ENCODE measurements at places on chromosomes 3 and 15.

DNA sequence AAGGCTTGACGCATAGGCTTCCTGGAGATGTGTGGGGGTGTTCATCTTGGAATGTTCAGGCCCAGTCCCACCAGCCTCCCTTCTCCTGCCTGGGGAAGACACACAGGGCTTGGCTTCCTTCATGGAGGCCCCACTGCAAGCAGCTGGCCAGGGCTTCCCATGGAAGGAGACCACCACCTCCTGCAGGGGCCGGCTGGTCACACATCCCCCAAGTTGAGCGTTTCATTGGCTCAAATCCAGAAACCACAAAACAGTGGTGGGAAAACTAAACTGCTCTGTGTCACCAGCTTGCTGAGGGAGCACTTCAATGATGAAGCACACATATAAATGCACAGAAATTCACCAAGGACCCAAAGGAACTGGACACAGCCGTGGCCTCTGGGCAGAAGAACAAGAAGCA lies 8.3 kb downstream of the IQSEC1 start:
- DNase-seq, result no peak

DNA sequence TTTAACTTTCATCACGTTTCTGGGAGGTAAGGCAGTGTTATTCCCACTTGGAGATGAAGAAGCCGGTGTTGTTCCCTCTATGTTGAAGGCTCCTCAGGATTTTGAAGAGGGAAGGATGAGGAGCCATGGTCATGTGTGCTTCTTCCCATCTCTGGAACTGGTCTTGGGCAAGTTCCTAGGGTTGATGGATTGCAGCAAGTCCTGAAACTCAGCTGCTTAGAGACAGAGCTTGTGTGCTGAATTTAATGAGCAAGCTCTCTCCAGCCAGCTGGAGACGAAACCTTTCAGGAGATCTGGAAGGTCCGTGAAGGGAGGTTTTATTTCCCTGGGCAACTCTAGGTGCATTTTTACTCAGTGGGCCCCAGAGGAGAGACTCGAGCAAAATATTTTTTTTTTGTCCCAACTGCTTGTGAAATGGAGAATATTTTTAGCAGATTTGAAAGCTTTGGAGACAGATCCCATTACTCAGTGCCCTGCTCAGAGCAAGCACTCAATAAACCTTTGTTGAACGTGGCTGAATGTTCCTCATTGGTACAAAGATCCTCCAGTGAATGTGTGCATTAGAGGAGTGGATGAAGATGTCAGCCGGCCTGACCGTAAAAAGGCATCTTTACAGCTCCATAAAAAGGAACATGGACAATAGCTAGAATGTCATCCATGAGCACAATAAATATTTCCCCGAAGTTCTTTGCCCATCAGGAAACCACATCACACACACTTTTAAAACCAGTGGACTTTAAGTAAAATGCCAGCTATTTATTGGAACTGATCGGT lies 55.6 kb upstream of the RGMA start:
- DNase-seq, result no peak

DNA sequence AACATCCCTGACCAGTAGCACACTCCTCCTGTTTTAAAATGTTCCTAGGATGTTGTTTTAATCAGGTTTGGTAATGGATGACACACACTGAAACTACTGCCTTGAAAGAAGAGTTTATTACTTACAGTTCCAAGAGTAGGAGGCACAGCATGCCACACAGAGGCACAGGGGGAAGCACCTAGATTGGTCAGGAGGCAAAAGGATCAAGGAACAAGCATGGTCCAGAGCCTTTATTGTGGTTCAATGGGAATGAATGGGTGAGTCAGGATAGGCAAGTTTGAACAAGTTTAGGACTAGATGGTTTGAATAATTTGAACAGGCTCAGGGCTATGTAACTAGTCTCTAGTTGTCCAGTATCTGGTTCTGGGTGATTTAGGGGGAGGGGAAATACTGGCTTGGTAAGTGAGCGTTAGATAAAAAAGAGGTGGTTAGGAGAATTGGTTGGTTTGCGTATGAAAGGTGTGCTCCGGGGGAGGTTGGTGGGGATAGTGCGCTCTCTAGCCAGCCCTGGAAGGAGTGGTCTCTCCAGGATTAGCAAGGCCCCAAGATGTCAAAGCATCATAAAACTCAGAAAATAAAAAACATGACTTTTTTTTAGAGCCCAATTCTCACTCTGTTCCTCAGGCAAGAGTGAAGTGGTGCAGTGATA lies 35.1 kb downstream of the TMOD3 start:
- DNase-seq, result no peak

DNA sequence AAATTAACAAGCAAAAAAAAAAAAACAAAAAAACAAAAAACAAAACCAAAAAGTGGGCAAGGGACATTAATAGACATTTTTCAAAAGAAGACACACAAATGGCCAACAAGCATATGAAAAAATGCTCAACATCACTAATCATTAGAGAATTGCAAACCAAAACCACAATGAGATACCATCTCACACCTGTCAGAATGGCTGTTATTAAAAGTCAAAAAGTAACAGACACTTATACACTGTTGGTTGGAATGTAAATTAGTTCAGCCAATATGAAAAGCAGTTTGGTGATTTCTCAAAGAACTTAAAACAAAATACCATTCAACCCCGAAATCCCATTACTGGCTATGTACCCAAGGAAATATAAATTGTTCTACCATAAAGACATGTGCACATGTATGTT lies 222.4 kb upstream of the CD96 start:
- DNase-seq, result no peak

- no peak for DNase-seq
Observed at GRCh38 chr15:77724715-77725114, 92.0 kb upstream of the LINGO1 start.

- DNase-seq, result no peak
Observed at GRCh38 chr3:172622916-172623700, 87.8 kb downstream of the NCEH1 start.

GRCh38 chr3:37765591-37766488 lies 95.8 kb upstream of the CTDSPL start:
- DNase-seq, result no peak

DNA sequence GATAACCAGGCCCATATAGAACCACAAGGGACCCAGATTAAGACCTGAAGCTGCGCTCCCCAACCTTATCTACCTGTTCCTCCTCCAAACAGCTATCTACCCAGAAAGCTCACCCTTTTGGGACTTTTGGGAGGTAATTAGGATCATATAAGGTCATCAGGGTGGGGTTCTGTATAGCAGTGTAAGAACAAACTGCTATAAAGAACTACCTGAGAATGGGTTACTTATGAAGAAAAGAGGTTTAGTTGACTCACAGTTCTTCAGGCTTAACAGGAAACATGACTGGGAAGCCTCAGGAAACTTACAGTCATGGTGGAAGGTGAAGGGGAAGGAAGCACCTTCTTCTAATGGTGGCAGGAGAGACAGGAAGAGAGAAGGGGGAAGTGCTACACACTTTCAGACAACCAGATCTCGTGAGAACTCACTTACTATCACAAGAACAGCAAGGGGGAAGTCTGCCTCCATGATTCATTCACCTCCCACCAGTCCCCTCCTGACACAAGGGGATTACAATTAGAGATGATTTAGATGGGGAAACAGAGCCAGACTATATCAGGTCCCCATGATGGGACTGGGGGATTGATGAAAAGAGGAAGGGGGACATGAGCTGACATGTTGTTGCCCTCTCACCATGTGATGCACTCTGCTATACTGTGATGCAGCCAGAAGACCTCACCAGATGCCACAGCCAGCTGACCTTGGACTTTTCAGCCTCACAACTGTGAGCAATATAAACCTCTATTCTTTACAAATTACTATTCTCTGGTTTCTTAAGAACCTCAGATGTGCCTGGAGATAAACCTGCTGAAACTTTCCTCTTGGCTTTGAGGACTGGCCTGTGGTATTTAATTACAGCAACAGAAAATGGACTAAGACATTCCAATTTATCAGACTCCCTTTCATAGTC lies 15.3 kb upstream of the FMN1 start:
- DNase-seq, result no peak

DNA sequence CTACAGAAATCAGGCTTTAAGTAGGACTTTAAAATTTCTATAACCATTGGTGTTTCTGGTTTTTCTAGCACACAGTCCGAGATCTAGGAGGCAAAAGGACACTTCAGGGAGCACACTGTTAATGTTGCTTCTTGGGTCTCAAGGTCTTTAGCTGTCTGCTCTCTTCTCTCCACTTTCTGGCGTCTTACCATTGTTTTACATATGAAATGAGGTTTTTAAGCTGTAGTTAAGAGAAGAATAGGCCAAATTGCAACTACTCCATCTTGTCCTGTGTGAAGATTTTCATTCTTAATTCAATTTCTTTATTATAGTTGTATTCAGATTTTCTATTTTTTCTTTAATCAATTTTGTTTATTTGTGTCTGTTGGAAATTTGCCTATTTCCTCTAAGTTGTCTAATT lies 151.4 kb downstream of the WNT7A start:
- DNase-seq, result no peak

DNA sequence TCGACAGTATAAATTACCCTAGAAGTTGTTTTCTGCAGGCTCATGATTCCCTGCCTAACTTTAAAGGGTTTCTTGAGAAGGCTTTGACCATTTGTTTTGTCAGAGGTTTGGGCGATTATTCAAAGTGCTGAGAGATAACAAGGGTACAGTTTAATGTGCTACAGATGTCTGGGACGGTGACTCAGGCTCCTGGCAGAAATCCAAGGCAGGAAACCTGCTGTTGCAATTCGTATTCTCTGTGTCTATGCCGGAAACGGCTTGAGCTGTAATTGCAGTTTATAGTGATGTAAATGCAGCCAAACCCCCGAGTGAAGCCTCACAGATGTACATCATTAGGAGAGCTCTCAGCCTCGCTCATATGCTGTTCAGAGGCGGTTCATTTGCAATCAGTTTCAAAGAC lies 65.6 kb downstream of the SYNPR start:
- no peak for DNase-seq

DNA sequence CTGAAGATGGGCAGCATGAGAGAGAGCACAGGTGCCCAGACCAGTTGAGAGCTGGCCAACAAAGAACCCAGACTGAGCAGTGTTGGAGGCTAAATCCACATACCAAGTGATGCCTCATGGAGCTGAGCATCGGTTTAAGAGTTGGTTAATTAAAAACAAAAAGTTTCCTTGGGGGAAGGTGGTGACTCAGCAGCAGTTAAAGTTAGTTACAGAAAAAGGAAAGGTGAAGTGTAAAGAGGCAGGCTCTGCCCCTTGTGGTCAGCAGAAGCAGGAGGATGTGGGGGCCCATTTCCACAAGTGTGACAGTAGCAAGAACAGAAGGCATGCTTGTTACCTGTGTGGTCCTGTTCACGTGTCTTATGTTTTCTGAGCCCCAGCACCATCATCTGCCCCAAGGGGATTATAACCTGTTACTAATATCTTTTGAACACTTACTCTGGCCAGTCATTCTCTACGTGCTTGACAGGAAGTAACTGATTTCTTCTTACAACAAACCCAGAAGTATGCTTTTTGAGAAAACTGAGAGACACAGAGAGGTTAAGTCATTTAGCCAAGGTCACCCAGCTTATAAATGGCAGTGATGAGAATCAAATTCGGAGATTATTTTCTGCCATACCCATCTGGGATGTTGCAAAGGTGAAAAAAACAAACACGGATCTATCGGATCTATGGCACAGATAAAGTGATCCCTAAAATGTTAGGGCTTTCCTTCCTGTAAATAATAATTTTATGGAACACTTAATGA lies 91.0 kb downstream of the EPHB1 start:
- DNase-seq, result no peak

GRCh38 chr15:60520013-60520824 lies 41.3 kb upstream of the ICE2 start:
- no peak for DNase-seq

DNA sequence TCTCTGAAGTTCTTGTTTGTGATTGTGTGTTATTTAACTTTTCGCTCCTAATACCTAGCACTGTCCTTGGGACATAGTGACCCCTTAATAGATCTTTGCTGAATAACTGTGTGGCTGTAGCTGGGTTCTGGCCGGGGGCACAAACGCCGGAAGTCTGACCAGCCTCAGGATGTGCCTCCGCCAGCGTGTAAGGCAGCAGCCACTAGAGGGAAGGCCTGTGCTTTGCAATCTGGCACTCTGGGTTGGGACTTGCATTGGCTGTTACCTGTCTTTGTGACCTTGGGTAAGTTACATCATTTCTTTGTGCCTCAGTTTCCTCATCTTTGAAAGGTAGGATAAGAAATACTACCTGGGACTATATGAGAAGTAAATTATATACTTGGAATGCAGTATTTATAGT lies 158.7 kb downstream of the GHSR start:
- DNase-seq, result no peak

- DNase-seq, result no peak
Observed at GRCh38 chr15:92339361-92339760, 54.3 kb upstream of the ST8SIA2 start.

DNA sequence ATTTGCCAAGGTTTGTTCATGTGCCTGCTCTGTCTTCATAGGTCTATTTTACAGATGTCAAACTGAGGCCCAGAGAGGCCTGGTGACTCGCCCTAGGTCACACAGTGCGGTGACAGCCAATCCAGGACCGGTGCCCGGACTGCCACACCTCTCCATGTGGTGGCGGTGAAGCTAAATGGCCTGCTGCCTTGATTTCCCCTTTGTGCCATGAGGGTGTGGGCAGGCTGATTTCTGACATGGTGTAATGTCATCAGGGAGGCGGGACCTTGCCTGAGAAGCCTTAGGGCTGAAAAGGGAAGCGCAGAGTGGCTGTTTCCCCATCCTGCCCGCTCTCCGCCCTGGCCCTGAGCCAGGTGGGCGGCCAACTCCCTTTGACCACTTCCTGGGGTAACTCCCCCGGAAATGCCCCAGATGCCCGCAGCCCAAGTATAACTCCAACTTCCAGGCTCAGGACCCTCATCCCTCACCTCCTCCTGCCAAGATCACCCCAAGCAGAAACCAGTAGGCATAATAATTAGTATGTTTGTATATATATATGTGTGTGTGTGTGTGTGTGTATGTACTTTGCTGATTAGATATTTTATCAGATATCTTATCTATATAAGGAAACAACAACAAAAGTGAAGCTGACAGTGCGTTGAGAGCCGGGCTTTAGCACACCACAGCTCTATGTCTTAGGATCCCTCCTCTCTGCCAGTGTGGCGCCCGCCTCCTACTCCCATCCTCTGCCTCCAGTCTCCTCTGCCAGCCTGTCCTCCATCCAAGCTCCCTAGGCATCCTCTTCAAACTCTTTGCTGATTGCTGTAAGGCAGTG lies 63.9 kb downstream of the IQSEC1 start:
- no peak for DNase-seq

GRCh38 chr3:193998123-193998448 lies 137.9 kb upstream of the HES1 start:
- DNase-seq, result no peak

DNA sequence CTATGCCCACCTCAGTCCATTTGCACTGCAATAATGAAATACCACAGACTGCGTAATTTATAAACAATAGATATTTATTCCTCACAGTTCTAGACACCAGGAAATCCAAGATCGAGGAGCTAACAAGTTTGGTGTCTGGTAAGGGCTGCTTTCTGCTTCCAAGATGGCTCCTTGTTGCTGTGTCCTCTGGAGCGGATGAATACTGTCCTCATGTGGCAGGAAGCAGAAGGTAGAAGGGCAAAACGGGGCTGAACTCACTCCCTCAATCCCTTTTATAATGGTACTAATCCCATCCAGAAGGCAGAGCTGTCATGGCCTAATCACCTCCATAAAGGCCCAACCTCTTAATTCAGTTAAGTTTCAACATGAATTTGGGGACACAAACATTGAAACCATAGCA lies 75.3 kb downstream of the P2RY1 start:
- no peak for DNase-seq

All from activated T-helper 1 cell treated with anti-CD3 and anti-CD28 coated beads, Interleukin-2, amount 50 U/mL, for 16 hours (primary cell).